ENCODE measurements at places on chromosomes 4 and X.

- no peaks in the 10 kb centered on the region for H3K27me3 ChIP-seq
- no peaks in the 10 kb centered on the region for H3K36me3 ChIP-seq
- H3K27ac ChIP-seq = no peak overlapping the region
- H3K4me3 ChIP-seq = no peak overlapping the region
These were observed 224.6 kb downstream of the IL15 start for GRCh38 chr4:141860974-141861373.

DNA sequence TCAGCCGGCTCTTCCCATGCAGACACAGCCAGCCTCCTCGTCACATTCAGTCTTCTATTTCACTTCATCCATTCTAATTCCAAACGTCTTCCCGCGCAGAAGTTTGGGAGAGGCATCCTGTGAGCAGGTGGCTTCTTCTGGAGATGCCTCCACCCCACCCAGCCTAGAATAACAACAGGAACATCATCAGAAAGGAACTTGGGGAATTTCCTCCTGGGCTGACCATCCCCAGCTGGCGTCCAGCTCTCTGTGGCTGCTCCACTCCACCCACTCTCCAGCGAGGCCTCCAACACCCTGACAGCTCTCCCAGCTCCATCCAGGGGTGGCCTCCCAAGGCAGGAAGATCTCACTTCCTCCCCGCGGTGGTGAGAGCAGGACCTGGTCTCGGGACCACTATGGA, 5.5 kb upstream of the C4orf50 start:
- H3K36me3 ChIP-seq = no peaks in the 10 kb centered on the region
- H3K4me1 ChIP-seq = no peaks in the 10 kb centered on the region
- H3K27ac ChIP-seq = no peak overlapping the region
- H3K27me3 ChIP-seq = peaks cover 27% of the 10 kb centered on the region
- DNase-seq = no peak
- no peak overlapping the region for H3K4me3 ChIP-seq

DNA sequence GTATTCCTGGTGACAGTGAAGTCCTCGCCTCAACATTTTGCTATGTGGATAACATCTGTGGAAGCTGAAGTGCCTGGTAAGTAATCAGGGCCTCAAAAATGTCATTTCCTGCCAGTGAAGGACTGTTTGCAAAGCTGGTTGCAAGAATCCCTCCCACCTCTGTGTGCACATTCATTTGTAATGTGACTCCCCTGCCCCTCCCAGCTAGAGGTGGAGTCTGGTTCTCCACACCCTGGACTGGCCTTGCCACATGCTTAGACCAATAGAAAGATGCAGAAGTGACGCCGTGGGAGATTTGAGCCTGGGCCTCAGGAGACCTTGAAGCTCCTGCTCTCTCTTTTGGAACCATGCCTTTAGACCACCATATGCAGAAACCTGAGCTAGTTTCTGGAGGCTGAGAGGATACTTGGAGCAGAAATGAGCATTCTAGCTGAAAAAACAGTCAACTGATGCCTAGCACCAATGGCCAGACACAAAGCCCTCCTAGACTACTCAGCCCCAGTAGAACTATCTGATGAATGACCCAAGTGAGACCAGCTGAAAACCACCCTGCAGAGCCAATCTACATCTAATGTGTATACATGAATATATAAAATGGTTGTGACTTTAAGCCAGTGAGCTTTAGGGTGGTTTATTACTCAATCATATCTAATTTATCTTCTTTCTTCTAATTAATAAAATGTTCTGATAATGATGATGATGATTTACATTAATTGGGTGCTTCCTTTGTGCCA, 47.8 kb upstream of the CRMP1 start:
- no peaks in the 10 kb centered on the region for H3K27me3 ChIP-seq
- no peak for DNase-seq
- no peak overlapping the region for H3K4me3 ChIP-seq
- no peaks in the 10 kb centered on the region for H3K36me3 ChIP-seq

GRCh38 chrX:135384161-135384836, 37.4 kb upstream of the SMIM10L2A start:
- DNase-seq = no peak
- H3K4me3 ChIP-seq = peak overlapping the region; percentile 59
- peak overlapping the region; percentile 83 for H3K27ac ChIP-seq

DNA sequence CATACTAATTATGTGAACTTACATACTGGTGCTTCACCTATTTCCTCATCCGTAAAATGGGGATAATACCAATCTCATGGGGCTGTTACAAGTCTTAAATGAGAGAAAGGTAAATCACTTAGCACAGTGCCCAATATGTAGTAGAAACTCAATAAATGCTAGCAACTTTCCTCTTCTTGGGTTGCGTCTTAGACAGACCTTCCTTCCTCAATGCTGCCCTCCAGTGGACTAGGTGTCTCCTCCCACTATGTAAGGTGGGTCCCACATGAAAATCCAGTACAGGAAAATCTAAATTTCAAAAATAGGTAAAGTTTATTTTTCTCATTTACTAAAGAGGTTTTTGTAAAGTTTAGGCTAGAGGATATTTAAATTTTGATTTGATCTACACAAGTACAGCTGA, 20.6 kb downstream of the ZDHHC9 start:
- peak overlapping the region; percentile 14 for H3K27ac ChIP-seq
- no peaks in the 10 kb centered on the region for H3K4me1 ChIP-seq
- H3K4me3 ChIP-seq = no peak overlapping the region
- H3K27me3 ChIP-seq = no peaks in the 10 kb centered on the region

DNA sequence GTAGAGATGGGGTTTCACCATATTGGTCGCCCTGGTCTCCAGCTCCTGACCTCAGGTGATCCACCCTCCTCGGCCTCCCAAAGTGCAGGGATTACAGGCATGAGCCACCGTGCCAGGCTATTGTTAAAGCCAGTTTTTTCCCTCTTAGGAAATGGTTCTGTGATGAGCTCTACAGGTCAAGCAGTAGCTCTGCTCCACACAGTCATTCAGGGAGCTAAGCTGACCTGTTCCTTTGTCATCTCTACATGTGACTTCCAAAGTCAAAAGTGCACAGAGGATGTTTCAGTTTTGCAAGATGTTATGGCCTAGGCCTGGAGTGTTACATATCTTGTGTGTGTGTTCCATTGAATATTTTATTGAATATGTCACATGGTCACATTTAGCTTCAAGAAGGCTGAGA, 11.4 kb downstream of the MCUB start:
- H3K36me3 ChIP-seq = peaks cover 5% of the 10 kb centered on the region
- no peaks in the 10 kb centered on the region for H3K27me3 ChIP-seq
- H3K27ac ChIP-seq = no peak overlapping the region
- no peak overlapping the region for H3K4me3 ChIP-seq
- H3K4me1 ChIP-seq = peaks cover 55% of the 10 kb centered on the region

GRCh38 chr4:1833307-1834046, 22.5 kb downstream of the LETM1 start:
- H3K4me3 ChIP-seq = no peak overlapping the region
- no peak overlapping the region for H3K27ac ChIP-seq
- no peak for DNase-seq
- H3K4me1 ChIP-seq = peaks cover 9% of the 10 kb centered on the region
- no peaks in the 10 kb centered on the region for H3K27me3 ChIP-seq
- H3K36me3 ChIP-seq = peaks cover 12% of the 10 kb centered on the region

Data from T-helper 17 cell (primary cell).